ENCODE measurements at places on chromosomes 1 and 21. TPM values are rescaled to one million over a fixed set of nuclear protein-coding genes. Genes with fewer than 3 reads are reported as not detected.

DNA sequence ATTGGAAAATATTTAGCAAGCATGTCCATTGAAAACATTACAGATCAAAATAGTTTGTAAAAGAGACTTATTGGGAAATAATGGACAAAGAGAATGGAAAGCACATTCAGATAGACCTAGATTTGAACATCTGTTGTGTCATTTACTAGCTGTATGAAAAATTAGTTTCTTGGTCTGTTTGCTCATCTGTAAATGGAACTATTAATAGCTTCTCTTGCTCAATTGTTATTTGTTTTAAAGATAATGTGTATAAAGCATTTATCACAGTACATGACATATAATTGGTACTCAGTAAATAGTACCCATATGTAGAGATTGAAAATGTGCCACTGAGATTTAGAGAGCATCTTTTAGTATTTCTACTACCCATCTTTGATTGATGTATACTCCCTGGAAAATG is 25.9 kb downstream of the RPAP2 start:
- no peak for DNase-seq

- DNase-seq, result no peak
Observed at GRCh38 chr1:41330588-41331545, 30.4 kb upstream of the FOXO6 start.

DNA sequence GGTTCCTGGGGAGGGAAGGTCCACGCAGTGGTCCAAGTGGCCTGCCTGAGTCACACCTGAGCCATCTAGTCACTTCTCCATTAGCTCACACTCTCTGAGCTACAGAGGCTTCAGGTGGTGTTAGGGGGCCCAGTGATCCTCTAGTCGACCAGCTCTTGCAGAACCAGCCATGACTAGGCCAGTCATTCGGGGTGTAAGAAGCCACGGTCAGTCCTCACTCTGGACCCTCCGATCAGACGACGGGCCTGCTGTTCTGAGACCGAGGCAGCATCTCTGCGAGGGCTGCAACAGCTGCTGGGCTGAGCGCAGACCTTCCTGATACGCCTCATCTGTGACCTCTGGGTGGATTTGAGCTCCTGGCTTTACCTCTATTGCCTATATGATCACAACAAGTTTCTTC is 68.8 kb downstream of the RIPK4 start:
- DNase-seq, result no peak

DNA sequence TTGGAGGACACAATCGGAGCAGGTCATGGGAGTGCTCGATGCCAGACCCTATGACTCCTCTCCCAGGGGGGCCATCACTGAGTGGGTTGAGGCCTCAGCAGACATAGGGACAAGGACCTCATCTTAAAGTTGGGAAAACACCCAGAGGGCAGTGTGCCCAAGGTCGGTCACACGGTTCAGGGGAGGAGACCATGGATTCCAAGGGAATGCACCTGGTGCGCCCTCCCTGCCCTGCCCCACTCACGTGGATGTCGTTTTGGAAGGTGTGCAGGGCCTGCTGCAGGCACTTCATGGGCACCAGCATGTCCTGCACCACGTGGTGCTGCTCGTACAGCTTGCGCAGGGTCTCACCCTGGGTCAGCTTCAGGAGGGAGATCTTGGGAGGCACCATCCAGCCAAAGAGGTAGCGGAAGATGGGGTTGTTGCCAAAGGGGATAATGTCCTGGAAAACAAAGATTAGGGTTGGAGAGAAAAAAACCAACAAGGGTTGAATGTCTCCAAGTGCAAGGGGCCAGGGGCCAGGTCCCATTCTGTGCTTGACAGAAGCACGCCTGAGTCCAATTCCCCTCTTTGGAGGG is 33.1 kb downstream of the DHCR24 start:
- no peak for DNase-seq

DNA sequence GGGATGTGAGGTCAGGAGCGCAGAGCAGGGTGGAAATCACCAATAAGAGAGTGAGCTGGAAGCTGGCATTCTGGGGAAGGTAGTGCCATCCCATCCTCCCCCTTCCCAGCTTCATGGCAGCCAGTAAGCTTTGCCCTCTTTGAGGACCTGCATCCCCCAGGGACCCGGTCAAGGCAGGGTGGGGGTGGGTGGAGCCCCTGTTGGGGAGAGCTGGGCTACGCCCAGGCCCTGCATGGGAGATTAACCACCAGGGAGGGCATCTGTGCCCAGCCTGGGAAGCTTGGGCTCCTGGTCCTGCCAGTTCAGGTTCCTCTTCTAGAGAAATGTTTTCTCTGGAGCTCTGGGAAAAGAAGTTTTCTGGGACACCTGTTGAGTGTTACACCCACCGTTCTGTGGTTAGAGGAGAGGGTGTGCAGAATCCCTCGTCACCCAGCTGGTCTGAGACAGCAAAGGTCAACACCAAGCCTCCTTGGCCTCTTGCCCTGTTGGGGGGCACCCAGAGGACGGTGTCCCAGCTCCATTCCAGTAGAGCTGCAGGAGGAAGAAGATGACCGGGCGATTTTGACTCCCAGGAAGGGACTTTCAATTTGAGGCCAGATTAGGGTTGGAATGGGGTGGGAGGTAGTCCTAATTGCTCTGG is 30.1 kb upstream of the TENT5C start:
- DNase-seq, result no peak

GRCh38 chr21:38917043-38917774 is 111.5 kb downstream of the ETS2 start:
- no peak for DNase-seq

GRCh38 chr1:145877923-145878486 is 7.7 kb downstream of the ANKRD35 start:
- DNase-seq, result no peak

DNA sequence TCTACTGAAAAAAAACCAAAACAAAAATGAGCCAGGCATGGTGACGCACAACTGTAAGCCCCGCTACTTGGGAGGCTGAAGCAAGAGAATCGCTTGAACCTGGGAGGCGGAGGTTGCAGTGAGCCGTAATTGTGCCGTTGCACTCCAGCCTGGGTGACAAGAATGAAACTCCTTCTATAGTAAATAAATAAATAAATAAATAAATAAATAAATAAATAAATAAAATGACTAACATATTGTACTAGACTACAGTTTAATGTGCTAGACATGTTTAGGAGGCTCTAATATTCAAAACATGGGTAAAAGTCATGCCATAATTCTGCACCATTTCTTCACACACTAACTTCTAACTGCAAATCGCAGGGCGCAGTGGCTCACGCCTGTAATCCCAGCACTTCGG is 33.3 kb upstream of the ERO1B start:
- DNase-seq, result no peak

- DNase-seq, result no peak
Observed at GRCh38 chr1:216456682-216457081, 33.4 kb upstream of the USH2A start.

GRCh38 chr1:44830900-44831304 is 12.2 kb downstream of the PTCH2 start:
- no peak for DNase-seq

GRCh38 chr1:62541048-62541447 is 56.3 kb upstream of the ANGPTL3 start:
- DNase-seq, result no peak

DNA sequence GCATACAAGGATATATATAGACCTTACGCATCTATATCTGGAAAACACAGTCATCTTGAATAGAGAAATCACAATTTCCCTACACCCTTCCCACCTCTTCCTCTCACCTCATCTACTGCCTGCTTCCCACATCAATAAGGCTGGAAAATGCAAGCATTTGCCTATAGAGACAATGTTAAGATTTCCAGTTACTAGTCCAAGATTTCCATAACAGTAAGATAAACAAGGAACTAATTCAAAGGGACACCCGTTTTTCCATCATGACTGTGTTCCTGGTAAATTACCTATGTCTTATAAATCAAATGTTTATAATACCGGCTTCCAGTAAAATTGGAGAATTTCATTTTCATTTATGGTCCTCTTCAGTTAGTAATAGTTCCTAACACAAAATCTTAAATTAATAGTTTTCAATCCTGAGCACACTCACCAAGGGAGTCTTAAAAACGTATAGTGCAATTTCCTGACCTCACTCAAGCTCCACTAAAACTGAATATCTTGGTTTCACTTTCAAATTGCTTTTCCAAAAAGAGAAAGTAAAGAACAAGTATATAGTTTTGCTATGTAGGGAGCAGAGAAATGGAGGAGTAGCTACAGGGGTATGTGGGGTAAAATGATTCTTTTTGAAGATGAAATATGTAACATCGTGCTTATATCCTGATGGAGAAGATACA is 398.7 kb downstream of the PLPP3 start:
- DNase-seq, result no peak

DNA sequence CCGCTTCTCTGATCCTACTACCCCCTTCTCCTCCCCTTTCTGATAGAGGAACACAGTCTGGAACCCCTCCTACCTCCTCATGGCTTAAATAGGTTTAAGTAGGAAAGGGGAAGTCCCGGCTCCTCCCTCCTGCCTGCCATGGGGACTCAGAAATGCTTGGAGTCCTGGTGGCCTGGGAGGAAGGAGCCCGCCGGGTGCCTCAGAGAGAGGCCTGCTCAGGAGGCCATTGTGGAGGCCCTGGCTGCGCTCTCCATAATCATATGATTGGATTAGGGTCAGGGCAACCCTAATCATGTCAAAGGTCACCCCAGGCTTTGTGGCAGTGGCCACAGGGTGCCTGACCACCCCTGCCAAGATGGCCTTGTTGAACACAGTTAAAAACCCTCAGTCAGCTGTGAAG is 29.0 kb downstream of the WNT3A start:
- no peak for DNase-seq

- DNase-seq, result no peak
Observed at GRCh38 chr1:26044971-26045721, 772 bp downstream of the SLC30A2 start.

GRCh38 chr1:104856091-104856490 is 1106.4 kb downstream of the AMY1C start:
- no peak for DNase-seq

- DNase-seq, result no peak
Observed at GRCh38 chr1:230744382-230744781, 2.8 kb upstream of the CAPN9 start.

- DNase-seq, result no peak
Observed at GRCh38 chr1:27509127-27510080, 19.4 kb upstream of the WASF2 start.

- DNase-seq, result no peak
Observed at GRCh38 chr1:6905790-6906189, 120.5 kb downstream of the CAMTA1 start.

GRCh38 chr1:62307895-62308492 is 11.2 kb downstream of the KANK4 start:
- no peak for DNase-seq

DNA sequence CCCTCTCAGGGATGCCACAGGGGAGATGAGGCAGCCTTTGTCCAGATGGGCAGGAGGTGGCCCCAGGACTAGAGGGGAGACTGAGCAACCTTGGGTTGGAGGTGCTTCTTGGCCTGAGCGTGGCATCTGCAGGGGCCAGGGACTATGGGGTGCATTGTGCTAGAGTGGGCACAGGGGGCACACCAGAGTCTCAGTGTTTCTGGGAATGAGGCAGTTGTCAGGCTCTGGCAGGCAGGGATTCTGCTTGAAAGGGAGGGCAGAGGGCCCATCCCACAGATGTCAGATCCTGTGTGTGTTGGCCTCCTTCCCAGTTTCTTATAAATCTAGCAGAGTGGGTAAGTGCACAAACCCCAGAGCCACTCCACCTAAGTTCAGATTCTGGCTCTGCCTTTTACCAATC is 13.7 kb downstream of the LGR6 start:
- no peak for DNase-seq

GRCh38 chr21:25518491-25518911 is 88.8 kb downstream of the MRPL39 start:
- no peak for DNase-seq

GRCh38 chr1:224205438-224205840 is 22.4 kb downstream of the DEGS1 start:
- peak; percentile 47 for DNase-seq

DNA sequence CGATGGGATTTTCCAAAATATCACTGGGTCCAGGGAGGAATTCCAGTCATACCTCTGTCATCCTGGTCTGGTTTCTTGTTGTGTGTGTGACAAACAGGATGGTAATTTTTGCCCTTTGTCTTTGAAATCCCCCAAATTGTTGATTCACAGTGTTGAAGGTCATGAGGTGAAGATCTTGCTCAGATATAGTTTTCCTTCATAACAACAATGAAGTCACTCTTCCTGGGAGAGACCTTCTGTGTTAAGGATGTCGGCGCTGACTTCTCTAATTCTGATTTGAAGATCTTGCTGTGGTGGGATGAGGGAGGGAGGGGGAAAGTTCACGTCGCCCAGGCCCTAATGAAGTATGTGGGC is 32.2 kb upstream of the MPZL1 start:
- DNase-seq, result no peak

GRCh38 chr21:24716281-24716918 is 890.9 kb downstream of the MRPL39 start:
- DNase-seq, result no peak

DNA sequence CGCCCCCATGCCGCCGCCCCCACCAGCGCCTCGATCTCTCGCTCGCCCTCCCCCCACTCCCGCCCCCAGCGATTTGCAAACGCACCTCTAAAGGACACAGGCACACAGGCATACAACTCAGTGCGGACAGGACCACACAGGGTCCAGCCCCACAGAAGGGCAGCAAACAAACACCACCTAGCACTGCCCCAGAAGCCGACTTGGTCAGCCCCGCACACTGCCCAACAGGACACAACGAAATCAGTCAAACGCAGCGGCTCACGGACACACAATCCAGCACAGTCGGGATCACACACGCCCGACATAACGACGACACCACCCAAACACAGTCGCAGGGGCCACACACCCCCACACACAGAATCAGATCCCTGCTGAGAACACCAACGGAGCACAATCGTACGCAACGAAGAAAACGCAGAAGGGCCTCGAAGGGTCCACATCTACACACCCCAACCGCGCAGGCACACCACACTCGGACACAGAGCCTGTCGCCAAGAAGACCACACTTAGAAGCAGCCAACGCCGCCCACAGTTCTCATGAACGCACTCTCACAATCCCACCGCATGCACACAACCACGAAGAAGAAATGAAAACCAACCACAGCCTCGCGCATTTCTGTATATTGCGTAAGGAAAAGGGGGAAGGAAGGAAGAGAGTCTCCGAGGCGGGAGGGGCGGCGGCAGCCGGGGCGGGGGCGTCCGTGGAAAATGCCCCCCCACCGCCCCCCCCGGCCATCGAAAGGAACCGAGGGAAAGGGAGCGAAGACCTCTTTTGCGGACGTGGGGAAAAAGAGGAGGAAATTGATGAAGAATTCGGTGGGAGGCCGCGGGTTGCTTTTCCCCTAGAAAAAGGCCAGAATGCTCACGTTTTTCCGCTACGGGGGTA is 481 bp downstream of the TAL1 start:
- peak; percentile 1 for DNase-seq

- DNase-seq, result no peak
Observed at GRCh38 chr1:230823426-230823825, 44.9 kb downstream of the C1orf198 start.

Gene RXFP4
- total RNA-seq, result not detected

Gene OR6N1
- total RNA-seq, result not detected

Gene COL8A2
- total RNA-seq, result 0.08 TPM

Gene PHGDH
- 33.5 TPM for total RNA-seq

All from GM12878 (cell line).